ENCODE measurements at places on chromosomes 2 and 18.

GRCh38 chr2:7429733-7430132, 512.5 kb downstream of the RNF144A start:
- DNase-seq = no peak

DNA sequence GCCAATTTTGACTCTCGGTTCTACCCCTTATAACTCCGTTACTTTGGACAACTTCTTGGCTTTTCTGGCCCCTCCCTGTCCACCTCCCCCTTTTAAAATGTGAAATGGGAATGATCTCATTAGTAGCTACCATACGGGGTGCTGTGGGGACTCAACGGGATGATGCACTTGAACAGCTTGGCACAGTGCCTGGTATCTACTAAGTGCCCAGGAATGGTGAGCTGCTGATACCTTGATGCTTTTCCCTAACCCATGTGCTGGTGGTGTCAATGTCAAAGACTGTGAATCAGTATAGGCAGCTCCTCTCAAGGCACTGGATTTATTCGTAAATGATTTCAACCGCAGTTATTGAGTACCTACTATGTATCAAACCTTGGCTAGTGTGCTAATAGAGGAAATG, 204.2 kb downstream of the LOXHD1 start:
- DNase-seq = no peak

GRCh38 chr2:175853616-175853890, 148.5 kb downstream of the LNPK start:
- no peak for DNase-seq

- DNase-seq = no peak
Observed at GRCh38 chr18:7657050-7657449, 89.9 kb downstream of the PTPRM start.

- DNase-seq = no peak
Observed at GRCh38 chr18:63402246-63403162, 19.8 kb downstream of the VPS4B start.

DNA sequence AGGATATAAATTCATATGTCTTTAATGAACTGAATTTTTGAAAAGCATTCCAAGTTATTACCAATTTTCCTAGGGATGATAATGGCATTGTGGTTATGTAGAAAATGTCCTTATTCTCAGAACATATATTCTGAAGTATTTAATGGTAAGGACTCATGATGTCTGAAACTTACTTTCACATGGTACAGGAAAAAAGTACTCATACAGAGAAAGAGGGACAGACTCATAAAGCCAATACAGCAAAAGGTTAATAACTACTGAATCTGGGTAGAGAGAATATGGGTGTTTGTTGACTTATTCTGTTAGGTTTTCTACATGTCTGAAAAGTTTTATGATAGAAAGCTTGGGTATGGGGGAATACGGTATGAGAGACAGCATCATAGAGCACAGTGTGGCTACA, 84.3 kb upstream of the SERTAD2 start:
- DNase-seq = no peak

- DNase-seq = no peak
Observed at GRCh38 chr18:12432196-12432595, 24.5 kb downstream of the PRELID3A start.

DNA sequence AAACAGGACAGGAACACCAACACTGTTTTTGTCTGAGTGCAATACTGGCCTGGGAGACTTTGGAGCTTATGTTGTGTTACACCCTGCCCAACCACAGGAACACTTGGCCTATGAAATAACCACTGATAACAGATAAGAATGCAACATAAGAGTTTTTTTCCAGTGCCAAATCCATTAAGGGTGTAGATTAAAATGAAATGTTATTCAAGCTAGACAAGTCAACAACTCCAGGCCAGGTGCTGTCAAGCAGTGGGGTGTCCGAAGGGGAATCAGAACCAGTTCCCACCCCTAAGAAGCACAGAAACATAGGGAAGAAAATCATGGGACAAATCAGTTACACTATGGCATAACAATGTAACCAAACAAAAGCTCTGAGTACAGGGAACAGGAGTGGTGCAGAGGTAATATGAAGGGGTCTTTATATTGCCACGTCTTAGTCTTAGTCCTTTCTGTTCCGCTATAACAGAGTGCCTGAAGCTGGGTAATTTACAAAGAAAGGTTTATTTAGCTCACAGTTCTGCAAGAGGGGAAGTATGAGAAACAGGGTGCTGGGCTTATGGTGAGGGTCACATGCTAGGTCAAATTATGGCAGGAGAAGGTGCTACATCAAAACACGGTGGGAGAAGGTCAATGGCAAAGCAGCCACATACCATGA, 3.8 kb downstream of the AFG3L2 start:
- no peak for DNase-seq

GRCh38 chr2:223820549-223820948, 16.8 kb downstream of the AP1S3 start:
- DNase-seq = no peak
